ENCODE measurements at places on chromosomes 4 and X. TPM values are rescaled to one million over a fixed set of nuclear protein-coding genes. Genes with fewer than 3 reads are reported as not detected.

TADA2B gene
- 21.5 TPM for total RNA-seq

MAGEA10 gene
- total RNA-seq, result not detected

- H3K4me3 ChIP-seq, result no peak overlapping the region
- no peaks in the 10 kb centered on the region for H3K27me3 ChIP-seq
- DNase-seq, result no peak
- no peaks in the 10 kb centered on the region for H3K36me3 ChIP-seq
- no peak overlapping the region for H3K27ac ChIP-seq
Measured at GRCh38 chrX:150870487-150871340, 27.8 kb downstream of the CD99L2 start.

SMIM31 gene
- total RNA-seq, result not detected

GCNA gene
- 5.1 TPM for total RNA-seq

ZC4H2 gene
- 16.4 TPM for total RNA-seq

PLK4 gene
- total RNA-seq, result 1.2 TPM

DNA sequence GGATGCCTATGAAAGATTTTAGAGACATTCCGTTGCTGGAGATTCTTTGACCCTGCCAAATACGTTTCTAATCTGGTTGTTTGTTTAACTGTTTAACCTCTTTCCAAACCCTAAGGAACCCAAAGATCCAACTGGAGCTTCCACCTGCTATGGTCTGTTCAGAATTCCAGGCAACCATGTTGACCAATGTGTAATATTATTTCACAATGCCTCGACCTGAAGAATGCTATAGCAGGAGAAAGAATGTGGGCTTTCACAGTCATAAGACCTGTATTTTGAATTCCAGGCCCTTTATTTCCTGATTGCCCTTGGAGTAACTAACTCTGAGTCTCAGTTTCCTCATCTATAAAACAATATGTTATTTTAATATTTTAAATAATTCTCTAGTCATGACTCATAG lies 90.8 kb downstream of the COL25A1 start:
- no peak overlapping the region for H3K27ac ChIP-seq
- no peak overlapping the region for H3K4me3 ChIP-seq
- H3K4me1 ChIP-seq, result peaks cover 6% of the 10 kb centered on the region

DNA sequence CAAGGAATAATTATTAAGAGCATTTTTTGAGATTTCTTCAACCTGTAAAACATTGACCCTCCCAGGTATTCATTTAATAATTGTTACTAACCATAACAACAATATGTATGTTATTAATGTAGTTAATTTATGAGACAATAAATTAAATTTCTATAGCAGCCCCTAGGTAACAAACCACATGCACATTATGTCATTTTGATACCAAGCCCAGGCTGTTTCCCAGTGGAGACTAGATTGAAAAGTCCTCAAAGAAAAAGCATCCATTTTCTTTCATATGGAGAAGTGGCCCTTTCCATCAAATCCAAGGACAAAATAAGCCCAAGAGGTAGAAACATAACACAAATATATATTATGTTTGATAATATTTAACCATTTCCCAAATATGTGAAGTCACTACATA lies 104.3 kb upstream of the GK2 start:
- no peak overlapping the region for H3K4me3 ChIP-seq
- no peak for DNase-seq
- no peak overlapping the region for H3K27ac ChIP-seq
- no peaks in the 10 kb centered on the region for H3K27me3 ChIP-seq
- H3K36me3 ChIP-seq, result no peaks in the 10 kb centered on the region
- H3K4me1 ChIP-seq, result peaks cover 26% of the 10 kb centered on the region

Measured in thoracic aorta (tissue), 2 donors.